Stimulated activated CD8-positive, alpha-beta memory T cell treated with anti-CD3 and anti-CD28 coated beads, Interleukin-2, amount 100 ng/mL, for 48 hours (primary cell): ENCODE measurements at places on chromosomes 12 and 14.

DNA sequence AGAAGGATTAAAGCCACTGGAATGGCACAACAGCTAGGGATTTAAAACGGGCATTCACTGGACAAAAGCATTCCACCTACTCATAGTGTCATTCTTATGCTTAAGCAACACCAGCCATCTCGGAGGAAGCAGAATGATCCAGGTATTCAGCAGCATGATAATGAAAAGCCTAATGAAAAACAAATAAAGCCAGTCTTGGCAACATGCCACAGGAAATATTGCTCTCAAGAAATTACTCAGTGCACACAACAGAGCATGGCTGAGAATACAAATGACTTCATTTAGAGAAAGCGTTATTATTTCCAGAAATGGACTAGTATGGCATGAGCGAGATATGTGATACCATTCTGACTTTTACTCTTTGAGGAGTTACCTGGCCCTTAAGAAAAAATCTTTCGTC lies 442.2 kb downstream of the APAF1 start:
- DNase-seq = no peak

DNA sequence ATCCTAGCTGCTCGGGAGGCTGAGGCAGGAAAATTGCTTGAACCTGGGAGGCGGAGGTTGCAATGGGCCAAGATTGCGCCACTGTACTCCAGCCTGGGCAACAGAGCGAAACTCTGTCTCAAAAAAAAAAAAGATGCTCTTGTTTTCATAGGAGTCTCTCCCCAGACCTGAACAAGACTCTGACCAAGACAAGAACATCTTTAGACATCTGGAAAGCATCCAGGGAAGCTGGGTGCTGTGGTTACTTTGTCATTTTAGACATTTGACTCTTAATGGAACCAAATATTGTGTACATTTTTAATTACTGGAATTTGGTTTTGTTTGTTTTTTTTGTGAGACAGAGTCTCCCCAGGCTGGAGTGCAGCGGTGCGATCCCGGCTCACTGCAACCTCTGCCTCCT lies 21.1 kb upstream of the ATF1 start:
- DNase-seq = no peak

GRCh38 chr12:15212930-15213329 lies 8.3 kb downstream of the RERG start:
- no peak for DNase-seq

- no peak for DNase-seq
These were observed 236.4 kb upstream of the CRY1 start for GRCh38 chr12:107329569-107330324.

DNA sequence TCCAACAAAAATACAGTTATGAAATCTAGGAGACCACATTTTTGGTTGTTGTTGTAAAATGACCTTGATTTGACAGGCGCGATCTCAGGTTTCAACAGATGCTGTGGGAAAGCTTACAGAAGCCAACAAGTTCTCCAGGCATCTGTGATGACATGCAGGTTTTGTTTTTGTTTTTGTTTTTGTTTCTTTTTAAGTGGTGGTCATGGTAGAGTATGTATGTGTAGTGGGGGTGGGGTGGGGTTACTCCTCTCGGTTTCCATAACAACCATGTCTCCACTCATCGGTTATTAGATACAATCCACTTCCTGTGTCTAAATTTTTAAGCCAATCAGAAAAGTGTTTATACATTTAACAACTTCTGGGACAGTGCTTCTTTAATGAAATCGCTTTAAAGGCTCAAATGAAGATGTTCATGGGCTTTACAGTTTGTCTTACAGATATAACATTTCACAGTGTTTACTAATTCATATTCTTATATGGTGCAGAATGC lies 199.9 kb upstream of the FOXN3 start:
- DNase-seq = no peak

- no peak for DNase-seq
These were observed 46.3 kb upstream of the ATP2A2 start for GRCh38 chr12:110234755-110235154.

DNA sequence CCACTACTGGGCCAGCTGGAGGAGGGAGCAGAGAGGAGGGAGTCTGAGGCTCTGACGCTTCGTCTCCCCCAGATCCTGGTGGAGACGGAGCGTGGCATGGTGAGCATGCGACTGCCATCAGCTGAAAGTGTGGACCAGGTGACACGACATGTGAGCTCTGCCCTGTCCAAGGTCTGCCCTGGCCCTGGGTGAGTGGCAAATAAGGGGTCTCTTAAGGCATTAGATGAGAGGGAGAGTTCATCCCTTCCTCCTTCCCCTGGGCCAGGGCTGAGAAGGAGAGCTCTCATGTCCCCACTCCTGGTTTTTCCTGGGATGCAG lies 2.5 kb downstream of the CARMIL3 start:
- no peak for DNase-seq

DNA sequence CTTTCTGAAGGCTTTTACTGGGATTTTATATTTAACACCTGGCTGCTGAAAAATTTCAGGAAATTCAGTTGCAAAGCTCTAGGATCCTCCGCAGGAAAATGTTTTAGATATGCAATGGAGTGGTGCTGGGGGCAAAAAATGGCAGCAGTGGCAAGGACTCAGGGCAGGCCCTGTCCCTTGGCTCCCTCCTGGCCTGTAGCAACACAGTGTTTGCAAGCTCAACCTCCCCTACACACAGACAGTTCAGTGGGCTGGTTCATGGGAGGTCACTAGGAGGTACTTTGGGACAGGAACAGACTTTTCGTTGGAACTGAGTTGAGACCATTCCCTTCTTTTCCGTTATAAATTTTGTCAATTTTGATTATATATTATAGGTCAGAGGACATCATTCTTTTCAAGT lies 270.4 kb downstream of the ADAMTS20 start:
- DNase-seq = no peak

DNA sequence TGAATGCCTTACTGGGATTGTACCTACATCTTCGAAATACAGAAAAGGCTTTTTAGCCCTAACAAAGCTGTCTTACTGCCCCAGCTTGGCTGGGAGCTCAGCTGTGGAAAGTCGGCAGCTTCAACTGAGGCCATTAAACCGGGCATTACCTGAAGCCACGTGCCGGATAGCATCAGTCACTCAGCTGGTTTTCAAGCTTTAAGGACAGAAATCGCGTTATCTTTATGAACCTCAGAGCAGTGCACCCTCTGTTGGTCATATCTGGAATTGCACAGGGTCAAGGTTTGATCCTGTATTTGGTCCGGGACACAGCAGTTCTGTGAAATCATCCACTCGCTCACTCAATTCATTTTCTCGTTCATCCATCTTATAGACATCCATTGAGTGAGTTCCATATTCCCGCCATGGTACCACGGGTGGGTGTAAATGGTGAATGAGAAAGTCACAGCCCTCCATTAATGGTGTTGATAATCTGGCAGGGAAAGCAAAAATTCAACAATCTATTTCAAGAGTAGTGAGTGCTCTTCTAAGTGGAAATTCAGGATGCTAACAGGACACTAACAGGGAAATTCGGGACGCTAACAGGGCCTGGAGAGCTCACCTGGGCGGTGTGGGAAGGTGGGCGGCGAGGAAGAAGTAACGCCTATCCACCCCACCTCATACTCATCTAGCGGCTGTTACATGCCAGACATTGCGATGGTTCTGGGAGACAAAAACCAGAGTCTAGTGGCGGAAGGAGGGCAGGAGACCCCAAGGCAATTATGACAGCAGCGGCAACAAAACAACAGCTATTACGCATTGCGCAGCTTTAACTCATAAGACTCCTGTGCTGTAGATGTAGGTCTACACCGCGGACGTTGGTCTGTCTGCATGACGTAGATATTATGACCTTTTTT lies 60.6 kb upstream of the TCL1A start:
- DNase-seq = peak; percentile 11

GRCh38 chr12:82835217-82835616 lies 148.5 kb downstream of the TMTC2 start:
- no peak for DNase-seq

GRCh38 chr14:51176839-51177238 lies 63.2 kb upstream of the TMX1 start:
- no peak for DNase-seq

DNA sequence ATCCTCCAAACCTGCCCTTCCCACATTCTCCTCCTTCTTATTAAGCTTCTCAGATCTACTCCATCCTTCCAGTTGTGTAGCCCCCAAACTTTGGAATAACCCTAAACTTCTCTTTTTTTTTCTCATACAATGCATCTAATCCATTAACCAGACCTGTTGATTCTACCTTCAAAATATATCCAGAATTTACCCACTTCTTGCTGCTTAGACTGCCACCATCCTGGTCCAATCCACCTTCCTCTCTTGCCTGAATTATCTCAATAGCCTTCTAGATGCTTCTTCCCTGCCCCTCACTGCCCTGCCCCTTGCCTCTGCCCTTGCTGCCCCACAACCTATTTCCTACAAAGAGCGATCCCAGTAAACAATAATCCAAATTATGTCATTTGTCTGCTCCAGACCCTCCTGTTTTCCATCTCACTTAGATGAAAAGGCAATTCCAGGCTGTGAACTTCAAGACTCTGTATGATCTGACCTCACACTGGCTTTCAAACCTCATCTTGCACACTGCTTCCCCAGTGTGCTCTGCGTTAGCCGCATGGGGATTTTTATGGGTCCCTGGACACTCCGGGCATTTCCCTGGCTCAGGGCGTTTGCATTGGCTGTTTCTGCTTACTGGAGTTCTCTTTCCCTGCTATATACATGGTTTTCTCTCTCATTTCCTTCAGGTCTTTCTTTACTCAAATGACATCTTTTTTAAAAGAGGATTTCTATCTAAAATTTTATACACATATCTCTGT lies 42.6 kb upstream of the HIF1A start:
- no peak for DNase-seq

DNA sequence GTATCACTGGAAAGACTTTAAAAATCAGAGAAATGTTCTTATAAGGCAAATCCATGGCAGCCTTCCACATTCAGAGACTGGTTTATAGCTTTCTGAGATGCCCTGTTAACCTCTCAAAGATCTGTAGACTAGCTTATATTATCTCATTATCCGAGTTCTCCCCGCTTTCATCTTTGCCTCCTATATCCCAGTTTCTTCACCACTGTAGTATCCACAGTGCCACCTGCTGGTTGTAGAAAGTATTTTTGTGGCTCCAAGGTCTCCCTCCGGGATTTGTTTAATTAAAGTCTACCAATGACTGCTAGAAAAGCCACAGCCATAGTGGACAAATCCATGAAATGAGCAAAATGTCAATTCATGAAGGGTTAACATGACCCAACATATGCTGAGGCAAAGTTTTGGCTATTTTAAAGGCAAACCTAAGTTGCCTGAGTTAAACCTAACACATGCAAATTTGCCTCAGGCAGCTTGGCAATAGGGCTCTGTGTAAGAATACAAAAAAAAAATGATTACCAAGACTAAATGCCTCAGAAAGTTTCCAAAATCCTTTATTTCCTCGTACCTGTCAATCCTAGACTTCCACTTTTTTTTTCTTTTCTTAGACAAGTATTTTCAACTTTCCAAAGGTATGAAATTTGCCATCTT lies 218.8 kb upstream of the BMP4 start:
- DNase-seq = peak; percentile 5

GRCh38 chr12:39062266-39062996 lies 157.0 kb upstream of the CPNE8 start:
- no peak for DNase-seq

GRCh38 chr12:49228653-49229052 lies 36.2 kb upstream of the TUBA1C start:
- DNase-seq = no peak

- DNase-seq = no peak
These were observed 189.5 kb downstream of the KCNC2 start for GRCh38 chr12:75020068-75020557.

DNA sequence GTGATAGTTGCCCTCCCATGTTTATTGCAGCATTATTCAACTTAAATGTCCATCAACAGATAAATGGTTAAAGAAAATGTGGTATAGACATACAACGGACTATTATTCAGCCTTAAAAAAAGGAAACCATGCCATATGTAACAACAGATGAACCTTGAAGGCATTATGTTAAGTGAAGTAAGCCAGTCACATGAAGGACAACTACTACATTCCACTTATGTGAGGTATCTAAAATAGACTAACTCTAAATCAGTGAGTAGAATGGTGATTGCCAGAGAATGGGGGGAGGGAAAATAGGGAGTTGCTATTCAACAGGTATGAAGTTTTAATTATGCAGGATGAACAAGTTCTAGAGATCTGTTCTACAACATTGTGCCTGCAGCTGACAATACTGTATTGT lies 10.1 kb downstream of the PCNX4 start:
- DNase-seq = no peak

DNA sequence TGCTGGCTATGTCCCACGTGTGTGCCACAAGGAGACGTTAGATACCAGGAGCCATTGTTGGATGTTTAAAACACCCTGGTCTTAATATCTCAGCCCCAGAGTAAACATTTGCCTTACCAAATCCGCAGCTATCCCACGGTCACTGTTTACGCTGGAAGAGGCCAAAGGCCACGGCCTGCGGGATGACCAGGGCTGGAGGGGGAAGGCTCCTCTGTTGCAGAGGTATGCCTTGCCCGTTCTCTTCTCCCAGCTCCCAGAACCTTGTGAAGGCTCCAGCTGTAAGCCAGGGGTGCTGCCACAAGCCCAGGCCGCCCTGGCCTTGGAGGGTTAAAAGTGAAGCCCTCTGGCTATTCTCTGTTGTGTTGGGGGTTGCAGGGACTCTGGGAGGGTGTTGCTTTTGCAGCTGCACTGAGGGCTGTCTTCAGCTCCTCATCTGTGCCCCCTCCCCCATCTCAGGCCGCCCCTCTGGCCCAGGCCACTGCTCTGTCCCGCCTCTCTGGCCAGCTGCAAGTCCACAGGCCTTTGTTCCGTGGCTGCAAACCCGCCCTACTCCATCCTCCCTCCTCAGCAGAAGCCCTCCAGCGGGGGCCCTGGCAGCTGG lies 2.5 kb downstream of the PLEKHG3 start:
- DNase-seq = no peak

DNA sequence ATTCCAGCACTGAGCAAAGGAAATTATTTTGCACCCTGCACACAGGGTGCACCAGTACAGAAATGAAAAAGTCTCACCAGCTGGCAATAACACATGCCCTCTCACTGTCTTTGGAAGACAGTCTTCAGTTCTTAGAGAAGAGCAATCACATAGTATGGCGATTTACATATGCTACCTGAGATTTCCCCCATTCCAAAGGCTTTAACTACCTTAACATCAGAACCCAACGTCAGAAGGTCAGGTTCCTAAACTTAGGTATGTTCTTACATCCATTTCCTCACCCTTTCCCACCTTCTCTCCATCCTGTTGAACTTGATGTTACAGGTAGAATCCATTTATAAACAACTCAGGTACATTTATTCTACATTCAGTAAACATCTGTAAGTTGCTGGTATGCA lies 167.8 kb downstream of the PAWR start:
- no peak for DNase-seq

GRCh38 chr14:34374998-34375740 lies 86.9 kb downstream of the SPTSSA start:
- no peak for DNase-seq

GRCh38 chr12:583251-583869 lies 79.9 kb downstream of the NINJ2 start:
- no peak for DNase-seq
